ENCODE measurements at places on chromosomes 2 and 18.

DNA sequence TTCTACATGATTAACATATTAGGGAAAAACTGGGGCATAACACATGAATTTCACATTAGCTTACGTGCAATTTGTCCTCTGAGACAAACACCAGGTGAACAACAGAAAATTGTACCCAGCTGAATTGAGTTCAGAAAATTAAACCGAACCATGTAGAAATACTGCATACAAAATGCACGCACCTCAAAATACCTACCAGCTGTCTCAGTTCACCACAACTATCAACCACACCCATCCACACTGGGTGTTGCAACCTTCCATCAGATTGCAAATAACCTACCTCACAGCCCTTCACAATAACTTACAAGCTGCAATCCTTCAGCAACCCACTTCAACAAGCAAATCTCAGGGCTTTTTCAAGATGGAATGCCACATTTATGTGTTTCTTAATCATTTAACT, 55.9 kb downstream of the UNC50 start:
- DNase-seq: no peak

DNA sequence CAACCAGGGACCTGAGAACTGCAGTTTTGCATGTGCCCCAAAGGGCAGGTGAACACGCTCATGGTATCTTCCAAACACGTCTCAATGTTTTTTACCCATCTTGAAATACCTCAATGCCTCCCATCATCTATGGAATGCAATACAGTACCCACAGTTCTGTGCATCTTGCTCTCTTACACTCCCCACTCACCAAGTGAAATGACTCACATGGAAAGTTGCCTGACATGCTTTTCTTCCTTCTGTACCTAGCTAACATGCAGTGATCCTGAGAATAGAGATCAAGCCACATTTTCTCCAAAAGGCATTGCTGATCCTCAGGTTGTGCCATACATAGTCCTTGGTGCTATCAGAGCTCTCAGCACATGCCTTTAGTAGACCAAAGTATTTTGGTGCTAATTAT, 373.9 kb downstream of the GPD2 start:
- DNase-seq: no peak

DNA sequence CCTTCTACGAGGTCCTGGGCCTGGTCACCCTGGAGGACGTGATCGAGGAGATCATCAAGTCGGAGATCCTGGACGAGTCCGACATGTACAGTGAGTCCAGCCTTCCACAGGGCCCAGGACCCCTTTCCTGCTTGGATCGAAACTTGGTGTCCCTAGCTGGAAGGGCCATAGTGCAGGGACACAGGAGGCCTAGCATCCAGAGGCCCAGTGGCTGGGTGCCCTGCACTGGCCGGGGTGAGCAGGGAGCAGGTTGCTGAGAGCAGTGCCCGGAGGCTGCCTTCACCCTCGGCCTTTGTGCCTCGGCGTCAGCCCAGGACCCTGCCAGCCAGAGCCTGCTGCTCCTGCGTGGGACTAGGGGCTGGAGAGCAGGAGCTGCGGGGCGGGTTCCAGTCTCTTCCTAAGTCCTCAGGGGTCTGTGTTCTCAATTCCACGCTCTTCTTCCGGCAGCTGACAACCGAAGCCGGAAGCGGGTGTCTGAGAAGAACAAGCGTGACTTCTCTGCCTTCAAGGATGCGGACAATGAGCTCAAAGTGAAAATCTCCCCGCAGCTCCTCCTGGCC, 18.9 kb upstream of the CNNM3 start:
- no peak for DNase-seq

DNA sequence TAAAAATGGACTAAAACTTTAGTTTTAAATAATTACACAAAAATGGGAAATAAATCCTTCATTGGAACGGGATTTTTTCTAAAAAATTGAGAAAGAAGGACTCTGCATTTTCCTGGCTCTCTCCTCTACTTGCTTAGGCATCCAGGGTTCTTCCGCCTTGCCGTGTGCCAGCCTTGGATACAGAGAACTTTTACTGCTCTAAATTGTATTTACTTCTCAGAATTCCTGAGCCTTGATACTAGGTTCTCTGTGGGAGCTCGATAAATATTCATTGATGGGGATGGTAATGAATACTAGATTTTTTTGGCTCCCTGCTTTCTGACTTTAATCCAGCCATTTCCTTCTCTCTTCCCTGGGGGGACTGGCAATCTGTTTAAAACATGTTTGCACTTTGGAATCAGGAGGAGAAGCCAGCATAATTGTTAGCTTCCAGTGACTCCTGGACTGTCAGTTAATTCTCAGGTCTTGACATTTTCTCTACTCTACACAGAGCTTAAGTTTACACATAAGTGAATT, 746.1 kb upstream of the LRRTM1 start:
- DNase-seq: no peak

DNA sequence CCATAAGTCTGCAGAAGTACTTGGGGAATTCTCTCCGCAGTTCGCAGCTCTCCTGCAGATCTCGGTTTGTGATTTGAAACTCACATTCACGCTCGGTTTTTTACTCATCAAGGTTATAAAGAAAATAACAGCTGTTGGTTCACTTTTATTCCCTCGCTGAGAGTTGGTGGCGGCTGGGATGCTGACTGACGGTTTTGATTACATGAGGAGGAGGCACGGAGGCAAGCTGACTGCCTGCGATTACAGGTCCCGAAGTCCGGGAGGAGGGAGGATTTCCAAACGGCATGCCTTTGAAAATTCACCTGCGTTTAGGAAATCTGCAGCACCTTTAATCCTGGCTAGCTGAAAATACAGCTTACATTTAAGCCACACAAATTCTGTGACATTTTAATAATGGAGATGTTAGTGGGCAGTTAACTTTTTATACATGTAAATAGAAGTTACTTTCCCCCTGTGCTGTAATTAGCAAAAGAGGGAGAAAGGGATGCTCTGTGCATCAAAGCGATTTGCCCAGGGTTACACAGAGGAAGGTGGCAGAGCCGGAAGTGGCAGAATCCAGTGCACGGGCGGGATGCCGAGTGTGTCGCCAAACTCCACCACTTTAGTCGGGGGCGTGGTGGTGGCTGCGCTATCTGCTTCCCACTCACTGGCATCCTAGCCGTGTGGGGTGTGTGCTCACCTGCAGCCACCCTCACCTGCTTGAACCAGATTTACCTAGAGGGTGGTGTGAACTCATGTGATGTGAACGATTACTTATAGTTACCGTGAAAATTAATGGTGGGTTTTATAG, 14.7 kb downstream of the AGAP1 start:
- no peak for DNase-seq

GRCh38 chr2:152560166-152560565, 157.1 kb downstream of the PRPF40A start:
- no peak for DNase-seq

GRCh38 chr2:225573603-225574002, 174.1 kb downstream of the NYAP2 start:
- DNase-seq: no peak

GRCh38 chr2:240232264-240232915, 91.9 kb upstream of the OTOS start:
- DNase-seq: no peak

GRCh38 chr2:165634855-165635254, 159.2 kb downstream of the GALNT3 start:
- DNase-seq: no peak

- DNase-seq: no peak
Observed at GRCh38 chr2:68906716-68907115, 35.5 kb upstream of the BMP10 start.

DNA sequence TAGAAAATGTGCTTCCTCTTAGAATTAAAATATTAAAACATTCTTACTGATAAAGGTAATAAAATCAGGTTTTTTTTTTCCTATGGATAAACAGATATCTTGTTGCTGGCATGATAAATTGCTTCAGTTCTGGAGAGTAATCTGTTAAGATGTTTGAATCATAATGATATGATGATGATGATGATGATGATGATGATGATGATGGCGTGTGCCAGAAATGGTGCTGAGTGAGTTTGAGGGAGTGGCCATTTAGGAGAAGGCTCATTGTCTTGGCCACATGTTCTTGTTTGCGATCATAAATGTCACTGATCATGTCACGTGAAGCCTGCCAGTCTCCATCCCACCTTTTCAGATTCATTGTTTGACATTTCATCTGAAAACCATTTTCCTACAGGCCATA, 35.0 kb downstream of the ADAM23 start:
- no peak for DNase-seq

DNA sequence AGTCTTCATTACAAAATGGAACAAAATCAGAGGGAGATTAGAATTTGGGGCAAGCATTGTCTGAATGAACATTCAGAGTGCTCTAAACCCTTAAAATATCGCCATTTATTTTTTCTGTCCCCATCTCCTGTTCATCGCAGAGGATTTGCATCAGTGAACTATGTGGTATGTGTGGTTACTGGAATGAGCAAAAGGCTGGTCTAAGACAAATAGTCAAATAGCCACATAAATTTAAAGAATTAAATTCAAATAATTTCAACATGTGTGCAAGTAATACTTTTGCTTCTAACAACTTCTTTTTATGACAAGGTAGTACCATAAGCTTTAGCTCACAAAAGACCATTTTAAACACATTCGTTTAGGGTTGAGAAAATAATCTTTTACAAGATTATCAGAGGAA, 82.6 kb upstream of the ST8SIA3 start:
- DNase-seq: no peak

- no peak for DNase-seq
Observed at GRCh38 chr2:4673025-4673489, 969.7 kb downstream of the DCDC2C start.

GRCh38 chr2:240211096-240211495, 70.6 kb upstream of the OTOS start:
- no peak for DNase-seq

DNA sequence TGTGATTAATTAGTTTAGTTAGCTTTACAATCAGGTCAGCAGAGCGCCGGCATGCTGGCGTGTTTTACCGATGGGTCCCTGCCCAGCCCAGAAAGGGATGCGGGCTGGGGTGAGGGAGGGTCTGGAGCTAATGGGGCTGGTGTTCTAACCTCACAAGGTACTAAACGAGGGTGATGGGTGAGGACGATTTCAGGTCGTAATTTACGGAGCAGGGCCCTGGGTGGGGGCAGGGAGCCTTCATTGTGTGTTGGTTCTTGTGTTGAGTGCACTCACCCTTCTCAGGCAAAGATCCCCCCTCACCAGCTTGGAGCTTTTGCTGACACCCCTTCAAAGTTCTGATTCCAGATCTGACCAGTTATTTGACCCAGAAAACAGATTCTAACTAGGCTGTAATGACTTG, 39.5 kb downstream of the PTGR3 start:
- DNase-seq: no peak

DNA sequence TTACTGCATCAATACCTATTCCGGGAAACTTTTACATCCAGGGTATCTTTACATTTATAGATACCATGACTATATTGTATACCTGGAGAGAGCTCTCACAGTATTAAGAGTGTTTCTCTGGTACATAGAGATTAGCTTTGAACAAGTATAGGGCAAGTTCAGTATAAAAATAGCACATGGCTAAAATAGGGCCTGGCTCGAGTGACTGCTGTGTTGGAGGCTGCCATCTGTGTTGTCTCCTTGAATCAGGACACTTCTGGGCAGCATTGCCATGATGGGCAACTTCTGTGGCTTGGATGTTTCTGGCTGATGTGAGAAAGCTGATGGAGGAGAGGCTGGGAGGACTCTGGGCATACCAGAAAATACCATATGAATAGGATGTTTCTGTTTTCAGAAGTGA, 18.7 kb downstream of the ARHGAP28 start:
- DNase-seq: no peak

Measured in stimulated activated CD8-positive, alpha-beta memory T cell treated with anti-CD3 and anti-CD28 coated beads, Interleukin-15, amount 100 ng/mL, for 4 hours (primary cell).